ENCODE measurements at places on chromosomes 4 and X.
A peak's percentile ranks its signal among the peaks of the same experiment; 100 is the strongest.

DNA sequence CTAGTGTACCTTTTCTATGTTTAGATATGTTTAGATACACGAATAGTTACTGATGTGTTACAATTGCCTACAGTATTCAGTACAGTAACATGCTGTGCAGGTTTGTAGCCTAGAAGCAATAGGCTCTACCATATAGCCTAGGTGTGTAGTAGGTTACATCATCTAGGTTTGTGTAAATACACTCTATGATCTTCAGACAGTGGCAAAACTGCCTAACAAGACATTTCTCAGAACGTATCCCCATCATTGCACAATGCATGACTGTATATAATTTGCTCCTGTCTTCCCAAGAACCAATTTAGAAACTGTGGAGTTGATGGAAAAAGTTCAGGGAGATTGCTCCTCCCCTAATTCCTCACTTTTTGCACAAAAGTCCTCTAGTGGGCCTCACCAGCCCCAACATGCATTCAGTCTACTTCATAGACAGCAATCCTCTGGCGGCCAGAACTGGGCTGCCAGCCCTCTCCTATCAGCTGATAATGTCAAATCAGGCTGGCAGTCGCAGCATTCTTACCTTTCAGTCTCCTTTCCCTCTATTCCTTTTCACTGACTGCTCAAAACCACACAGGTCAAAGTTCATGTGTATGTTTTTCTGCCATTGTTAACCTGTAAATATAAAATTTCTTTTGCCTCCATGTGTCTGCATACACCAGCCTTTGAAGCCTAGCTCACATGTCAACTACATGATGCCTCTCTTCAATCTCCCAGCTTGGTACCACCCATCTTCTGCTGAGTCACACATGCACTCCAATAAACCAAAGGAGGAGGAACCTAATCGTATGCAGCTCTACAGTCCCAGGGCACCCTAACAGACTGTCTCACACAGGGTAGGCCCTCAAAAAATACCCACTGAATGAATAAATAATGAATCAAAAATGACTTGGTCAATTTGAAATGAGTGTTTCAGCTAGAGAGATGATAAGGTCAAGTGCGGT is 32.0 kb downstream of the BCLAF3 start:
- no peaks in the 10 kb centered on the region for H3K27me3 ChIP-seq
- H3K4me1 ChIP-seq, result no peaks in the 10 kb centered on the region
- no peak overlapping the region for H3K4me3 ChIP-seq

DNA sequence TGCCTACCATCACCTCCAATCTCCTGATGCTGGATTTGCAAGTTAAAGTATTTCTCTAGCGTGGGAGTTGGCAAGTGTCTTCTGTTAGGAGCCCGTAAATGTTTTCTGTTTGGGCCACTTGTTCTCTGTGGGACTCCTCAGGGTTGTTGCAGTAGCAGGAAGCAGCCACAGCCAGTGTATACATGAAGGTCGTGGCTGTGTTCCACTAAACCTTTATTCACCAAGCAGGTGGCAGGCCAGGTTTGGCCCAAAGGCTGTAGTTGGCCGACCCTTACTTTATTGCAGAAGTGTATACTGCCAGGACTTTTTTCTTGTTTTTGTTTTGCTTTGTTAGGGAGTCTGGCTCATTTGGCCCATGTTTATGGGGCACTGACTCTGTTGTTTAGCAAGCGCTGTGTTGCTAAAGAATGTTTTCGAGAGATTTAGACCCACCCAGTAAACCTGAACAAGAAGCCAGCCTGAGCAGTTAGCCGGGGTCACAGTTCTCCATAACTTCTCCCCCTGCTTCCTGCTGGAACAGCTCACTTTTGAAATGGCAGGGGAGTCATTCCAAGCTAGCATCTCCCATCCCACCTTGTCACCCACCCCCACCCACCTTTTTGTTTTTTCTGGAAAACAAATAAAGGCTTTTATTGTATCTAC is 58.8 kb downstream of the SHROOM2 start:
- H3K27ac ChIP-seq, result no peak overlapping the region
- H3K27me3 ChIP-seq, result no peaks in the 10 kb centered on the region
- no peak overlapping the region for H3K4me3 ChIP-seq
- no peak for DNase-seq

DNA sequence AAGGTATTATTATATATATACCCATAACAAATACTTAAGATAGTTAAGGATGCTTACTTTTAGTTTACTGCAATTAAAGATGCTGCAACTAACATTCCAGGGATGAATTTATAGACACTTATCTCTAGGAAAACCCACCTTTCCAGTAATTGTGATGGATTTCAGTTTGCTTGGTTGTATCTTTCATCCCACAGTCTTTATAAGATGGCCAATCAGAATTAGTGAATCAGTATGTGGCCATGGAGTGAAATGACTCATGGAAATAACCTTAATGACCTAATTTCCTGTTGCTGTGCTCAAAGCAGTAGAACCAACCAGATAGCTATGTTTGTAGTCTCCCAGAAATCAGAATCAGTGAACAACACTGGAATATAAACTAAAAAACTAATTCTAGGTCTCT is 26.4 kb downstream of the MOSPD2 start:
- H3K27ac ChIP-seq, result peak overlapping the region; percentile 57
- no peak for DNase-seq
- peaks cover 22% of the 10 kb centered on the region for H3K36me3 ChIP-seq
- H3K4me3 ChIP-seq, result no peak overlapping the region
- no peaks in the 10 kb centered on the region for H3K27me3 ChIP-seq

DNA sequence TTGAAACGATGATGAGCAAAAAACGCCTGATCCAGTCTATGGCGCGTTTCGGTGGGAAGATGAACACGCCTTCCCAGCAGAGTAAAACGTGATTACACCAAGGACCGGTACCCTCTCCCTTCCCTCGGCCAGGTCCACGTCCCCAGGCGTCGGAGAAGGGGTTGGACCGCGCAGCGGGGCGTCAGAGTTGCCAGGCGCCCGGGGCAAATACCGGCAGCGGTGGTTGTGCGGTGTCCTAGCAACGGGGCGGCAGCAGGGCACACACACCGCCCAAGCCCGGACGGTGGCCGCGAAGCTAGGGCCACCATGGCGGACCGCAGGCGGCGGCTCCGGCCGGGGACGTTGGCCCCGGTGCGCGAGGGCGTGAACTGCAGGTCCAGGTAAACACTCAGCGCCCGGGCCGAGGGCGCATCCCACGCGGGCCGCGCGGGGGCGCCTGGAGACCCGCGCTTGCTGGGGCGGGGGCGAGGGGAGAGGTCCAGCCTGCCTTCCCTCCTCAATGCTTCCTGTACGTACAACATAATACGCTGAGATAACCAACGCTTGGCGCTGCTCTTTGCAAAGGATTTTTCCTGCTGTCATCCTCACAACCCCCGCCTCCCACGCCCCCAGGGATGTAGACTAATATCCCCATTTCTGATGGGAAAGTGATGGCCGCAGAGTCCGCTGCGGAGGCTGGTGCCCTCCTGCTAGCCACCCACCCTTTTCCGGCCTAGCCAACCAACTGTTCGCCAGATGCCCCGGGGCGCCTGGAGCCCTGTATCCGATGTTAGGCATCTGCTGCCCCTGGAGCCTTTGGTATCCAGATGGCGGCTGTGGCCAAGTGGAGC is at the start of gene FAM47E:
FAM47E (plus strand) TSS at position 281 of the 830 bp plus-strand sequence; CDS start at position 307, 26 bp downstream.
- peak within 1 kb of the TSS; percentile 84 for H3K4me3 ChIP-seq
- no peak within 1 kb of the TSS for H3K27ac ChIP-seq
- H3K27me3 ChIP-seq, result peaks cover 69% of the 10 kb centered on the region
- peak; percentile 72 for DNase-seq

DNA sequence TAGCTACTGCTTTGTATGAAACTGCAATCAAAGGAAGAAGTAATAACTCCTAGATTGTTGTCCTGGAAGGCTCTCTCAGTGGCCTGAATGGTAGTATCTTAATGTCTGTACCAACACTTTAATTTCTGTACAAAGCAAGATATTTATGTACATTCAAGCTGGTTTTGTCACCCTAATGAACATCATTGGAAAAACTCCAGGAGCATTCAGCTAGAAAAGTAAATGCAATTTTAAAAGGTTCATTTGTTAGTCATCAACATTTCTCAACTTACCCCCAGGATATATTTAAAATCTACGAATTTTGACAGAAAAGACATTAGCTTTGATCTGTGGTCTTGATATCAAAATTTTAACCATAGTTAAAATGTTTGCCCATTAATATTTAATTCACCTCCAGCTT is 80.0 kb upstream of the FGF13 start:
- H3K4me3 ChIP-seq, result no peak overlapping the region
- H3K27ac ChIP-seq, result no peak overlapping the region
- no peak for DNase-seq
- no peaks in the 10 kb centered on the region for H3K27me3 ChIP-seq
- H3K4me1 ChIP-seq, result peaks cover 7% of the 10 kb centered on the region

DNA sequence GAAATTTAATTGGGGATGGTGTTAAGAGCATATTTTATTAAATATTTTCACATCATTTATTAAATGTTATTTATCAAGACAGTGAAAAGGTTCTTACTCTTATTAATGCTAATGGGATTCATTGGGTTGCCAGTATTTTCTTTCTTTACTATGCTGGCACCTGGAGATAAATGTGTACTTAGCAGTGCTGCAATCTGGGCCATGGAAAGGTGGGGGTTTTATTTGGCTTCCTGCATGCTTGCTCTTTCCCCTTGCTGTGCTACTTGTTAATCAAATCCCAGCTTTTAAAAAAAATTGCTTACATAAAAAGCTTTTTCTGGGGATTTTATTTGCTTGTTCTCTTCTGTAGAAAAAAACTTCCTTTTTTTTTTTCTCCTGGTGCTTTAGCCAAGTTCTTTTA is 48.3 kb downstream of the ZAR1 start:
- peaks cover 16% of the 10 kb centered on the region for H3K36me3 ChIP-seq
- no peak overlapping the region for H3K4me3 ChIP-seq
- no peak overlapping the region for H3K27ac ChIP-seq
- H3K4me1 ChIP-seq, result no peaks in the 10 kb centered on the region
- H3K27me3 ChIP-seq, result no peaks in the 10 kb centered on the region

GRCh38 chr4:17760626-17761025 is 20.8 kb downstream of the FAM184B start:
- H3K27ac ChIP-seq, result no peak overlapping the region
- H3K36me3 ChIP-seq, result no peaks in the 10 kb centered on the region
- no peak overlapping the region for H3K4me3 ChIP-seq
- peaks cover 17% of the 10 kb centered on the region for H3K27me3 ChIP-seq
- no peak for DNase-seq
- H3K4me1 ChIP-seq, result peaks cover 23% of the 10 kb centered on the region

GRCh38 chr4:75605928-75606327 is 24.4 kb downstream of the CDKL2 start:
- no peaks in the 10 kb centered on the region for H3K36me3 ChIP-seq
- H3K27me3 ChIP-seq, result no peaks in the 10 kb centered on the region
- no peak overlapping the region for H3K27ac ChIP-seq

DNA sequence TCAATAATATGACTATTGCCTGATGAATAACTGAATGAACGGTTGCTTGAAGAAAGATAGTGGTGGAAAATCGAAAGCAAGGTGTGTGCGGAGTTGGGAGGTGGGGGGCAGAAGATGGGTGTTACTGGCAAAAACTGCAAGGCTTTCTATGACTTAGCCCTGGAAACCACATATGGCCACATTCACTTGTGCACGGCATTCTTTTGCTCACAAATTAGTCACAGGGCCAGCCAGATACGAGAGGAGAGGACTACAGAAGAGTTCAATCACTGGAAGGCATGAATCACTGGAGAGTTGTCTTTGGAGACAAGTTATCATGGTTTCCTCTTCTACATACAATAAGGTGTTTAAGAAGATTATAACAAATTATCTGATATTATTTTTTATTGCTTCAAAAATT is 626.5 kb upstream of the CPEB2 start:
- DNase-seq, result no peak
- H3K4me1 ChIP-seq, result peaks cover 4% of the 10 kb centered on the region
- no peak overlapping the region for H3K27ac ChIP-seq
- H3K27me3 ChIP-seq, result no peaks in the 10 kb centered on the region
- no peak overlapping the region for H3K4me3 ChIP-seq

DNA sequence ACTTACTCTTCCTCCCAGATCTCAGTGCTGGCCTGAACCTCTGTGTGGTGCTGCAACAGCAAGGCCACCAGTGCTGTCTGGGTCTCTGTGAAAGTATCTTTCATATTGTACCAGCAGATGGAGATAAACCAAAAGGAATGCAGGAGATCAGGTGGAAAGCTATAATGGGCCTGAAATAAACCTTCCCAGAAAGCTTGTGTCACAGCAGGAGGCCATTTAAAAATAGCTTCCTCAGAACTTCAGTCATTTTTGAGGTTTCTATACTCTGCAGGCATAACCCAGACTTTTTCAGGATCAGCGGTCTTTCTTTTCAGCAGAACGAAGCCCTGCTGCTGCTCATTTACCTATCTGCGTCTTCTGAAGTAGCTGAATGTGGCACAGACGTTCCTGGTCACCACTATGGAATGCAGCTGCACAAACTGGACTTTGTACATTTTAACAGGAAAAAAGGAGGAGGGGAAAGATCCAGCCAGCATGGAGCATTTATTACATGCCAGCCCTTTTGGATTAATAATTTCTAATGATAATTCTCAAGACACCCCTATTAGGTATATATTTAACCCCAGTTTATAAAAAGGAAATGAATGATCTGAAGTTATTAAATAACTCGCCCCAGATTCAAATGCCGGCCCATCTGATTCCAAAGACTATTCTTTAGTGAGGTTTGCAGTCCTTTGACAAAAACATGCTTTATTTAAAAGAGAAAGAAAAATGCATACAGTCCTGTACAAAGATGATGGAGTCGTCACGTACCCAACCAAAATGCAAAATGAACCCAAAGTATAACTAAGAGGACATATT is 119.7 kb downstream of the NFKB1 start:
- no peaks in the 10 kb centered on the region for H3K27me3 ChIP-seq
- peaks cover 10% of the 10 kb centered on the region for H3K4me1 ChIP-seq
- no peak for DNase-seq
- H3K4me3 ChIP-seq, result no peak overlapping the region
- no peaks in the 10 kb centered on the region for H3K36me3 ChIP-seq

DNA sequence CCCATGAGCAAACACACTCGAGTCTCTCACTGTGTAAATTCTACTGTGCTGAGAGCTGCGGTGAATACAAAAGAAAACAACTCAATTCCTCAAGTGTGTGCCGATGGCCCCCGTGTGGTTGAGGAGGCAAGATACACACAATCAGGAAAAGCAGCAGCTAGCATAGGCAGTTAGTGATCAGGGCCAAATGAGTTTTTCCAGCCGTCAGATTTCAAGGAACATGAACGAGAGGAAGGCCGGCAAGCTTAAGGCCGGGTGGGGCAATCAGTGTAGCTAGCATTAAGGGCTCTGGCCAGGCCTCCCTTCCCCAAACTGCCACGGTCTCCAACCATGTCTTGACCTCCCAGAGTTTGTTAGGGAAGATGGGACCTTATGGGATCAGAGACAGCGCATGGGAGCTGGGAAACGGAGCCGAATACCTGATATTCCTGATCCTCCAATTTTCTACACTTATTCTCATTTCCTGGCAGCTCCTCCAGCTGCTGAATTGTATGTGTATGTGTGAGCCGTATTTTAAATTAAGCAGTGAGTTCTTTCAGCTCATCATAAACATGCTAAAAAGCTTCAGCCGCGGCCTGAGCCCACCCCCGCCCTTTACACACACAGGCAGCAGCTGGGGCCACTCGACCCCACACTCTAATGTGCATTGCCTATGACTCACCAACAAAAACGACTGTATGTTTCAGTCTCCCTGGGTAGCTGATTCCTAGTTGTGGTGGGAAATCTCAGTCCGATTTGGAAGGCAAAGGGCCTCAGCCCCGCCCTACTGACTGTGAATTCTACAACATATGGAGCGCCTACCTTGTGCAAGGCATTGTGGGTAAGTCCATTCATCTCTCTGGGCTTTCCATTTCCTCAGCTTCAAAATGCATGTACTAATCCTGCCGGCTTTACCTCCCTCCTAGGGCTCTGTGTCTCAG is 59.9 kb downstream of the RTL9 start:
- H3K4me3 ChIP-seq, result no peak overlapping the region
- H3K27me3 ChIP-seq, result peaks cover 2% of the 10 kb centered on the region
- peaks cover 47% of the 10 kb centered on the region for H3K4me1 ChIP-seq
- DNase-seq, result peak; percentile 39
